ENCODE measurements at places on chromosomes 1 and 21.
A peak's percentile ranks its signal among the peaks of the same experiment; 100 is the strongest.

DNA sequence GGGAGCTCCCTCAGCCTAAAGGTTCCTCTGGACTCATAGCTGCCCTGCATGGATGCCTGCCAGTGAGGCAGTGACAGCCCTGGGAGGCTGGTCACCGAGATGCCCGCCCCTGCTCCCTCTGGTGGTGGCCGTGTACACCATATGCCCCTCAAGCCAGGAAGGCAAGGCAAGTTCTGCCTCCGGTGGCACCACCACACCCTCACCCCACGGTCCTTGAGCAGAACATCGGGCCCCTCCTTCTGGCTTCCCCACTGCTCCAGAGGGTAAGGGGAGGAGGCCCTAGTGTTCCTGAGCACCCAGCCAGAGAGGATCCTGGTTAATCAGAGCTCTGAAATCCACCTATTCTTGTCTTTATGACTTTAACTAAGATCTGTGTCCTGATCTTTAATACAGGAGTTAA is 1.5 kb upstream of the S100A14 start:
- H3K27ac ChIP-seq, result no peak overlapping the region
- H3K4me1 ChIP-seq, result no peaks in the 10 kb centered on the region
- H3K4me3 ChIP-seq, result no peak overlapping the region
- H3K36me3 ChIP-seq, result peaks cover 6% of the 10 kb centered on the region
- H3K27me3 ChIP-seq, result no peaks in the 10 kb centered on the region
- peak; percentile 57 for DNase-seq

- no peaks in the 10 kb centered on the region for H3K36me3 ChIP-seq
- H3K4me1 ChIP-seq, result peaks cover 33% of the 10 kb centered on the region
- H3K27me3 ChIP-seq, result peaks cover 1% of the 10 kb centered on the region
- no peak overlapping the region for H3K4me3 ChIP-seq
- peak overlapping the region; percentile 92 for H3K27ac ChIP-seq
- DNase-seq, result no peak
Observed at GRCh38 chr1:94862718-94863117, 42.6 kb downstream of the SLC44A3 start.

GRCh38 chr1:54125386-54126070 is 27.3 kb downstream of the CDCP2 start:
- DNase-seq, result peak; percentile 55
- no peaks in the 10 kb centered on the region for H3K36me3 ChIP-seq
- no peak overlapping the region for H3K4me3 ChIP-seq
- no peak overlapping the region for H3K27ac ChIP-seq
- H3K27me3 ChIP-seq, result no peaks in the 10 kb centered on the region

DNA sequence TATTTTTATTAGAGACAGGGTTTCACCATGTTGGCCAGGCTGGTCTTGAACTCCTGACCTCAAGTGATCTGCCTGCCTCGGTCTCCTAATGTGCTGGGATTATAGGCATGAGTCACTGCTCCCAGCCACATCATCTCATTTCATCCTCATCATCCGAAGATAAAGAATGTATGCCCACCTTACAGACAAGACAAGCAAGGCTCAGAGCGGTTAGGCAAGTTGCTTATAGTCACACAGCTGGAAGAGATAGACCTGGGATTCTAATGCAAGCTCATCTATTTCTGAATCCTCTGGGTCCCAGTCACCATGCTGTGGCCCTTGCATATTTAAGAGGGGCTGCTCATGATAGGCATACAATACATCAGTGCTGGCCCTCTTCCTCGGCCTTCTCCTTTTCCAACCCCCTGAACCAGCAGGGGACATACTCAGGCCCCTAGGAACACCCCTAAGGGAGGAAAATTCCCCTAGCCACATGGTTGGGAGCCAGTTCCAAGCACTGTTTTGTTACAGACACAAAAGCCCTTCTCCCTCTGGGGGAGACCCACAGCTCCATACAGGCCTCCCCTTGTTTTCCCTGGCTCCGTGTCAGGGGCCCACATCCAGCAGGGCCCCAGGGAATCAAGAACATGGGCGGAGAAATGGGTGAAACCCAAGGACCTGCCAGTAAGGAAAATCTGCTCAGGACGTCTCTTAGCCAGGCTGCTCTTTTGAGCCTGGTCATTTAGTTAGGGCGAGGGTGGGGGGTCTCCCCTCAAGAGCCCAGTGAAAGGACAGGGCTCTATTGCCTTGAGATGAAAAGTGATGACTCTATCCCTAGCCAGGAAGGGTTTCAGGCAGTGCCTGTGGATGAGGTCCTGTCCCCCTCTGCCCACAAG is 6.9 kb downstream of the CSRP1 start:
- H3K4me3 ChIP-seq, result no peak overlapping the region
- DNase-seq, result no peak
- H3K36me3 ChIP-seq, result peaks cover 4% of the 10 kb centered on the region
- no peaks in the 10 kb centered on the region for H3K27me3 ChIP-seq

DNA sequence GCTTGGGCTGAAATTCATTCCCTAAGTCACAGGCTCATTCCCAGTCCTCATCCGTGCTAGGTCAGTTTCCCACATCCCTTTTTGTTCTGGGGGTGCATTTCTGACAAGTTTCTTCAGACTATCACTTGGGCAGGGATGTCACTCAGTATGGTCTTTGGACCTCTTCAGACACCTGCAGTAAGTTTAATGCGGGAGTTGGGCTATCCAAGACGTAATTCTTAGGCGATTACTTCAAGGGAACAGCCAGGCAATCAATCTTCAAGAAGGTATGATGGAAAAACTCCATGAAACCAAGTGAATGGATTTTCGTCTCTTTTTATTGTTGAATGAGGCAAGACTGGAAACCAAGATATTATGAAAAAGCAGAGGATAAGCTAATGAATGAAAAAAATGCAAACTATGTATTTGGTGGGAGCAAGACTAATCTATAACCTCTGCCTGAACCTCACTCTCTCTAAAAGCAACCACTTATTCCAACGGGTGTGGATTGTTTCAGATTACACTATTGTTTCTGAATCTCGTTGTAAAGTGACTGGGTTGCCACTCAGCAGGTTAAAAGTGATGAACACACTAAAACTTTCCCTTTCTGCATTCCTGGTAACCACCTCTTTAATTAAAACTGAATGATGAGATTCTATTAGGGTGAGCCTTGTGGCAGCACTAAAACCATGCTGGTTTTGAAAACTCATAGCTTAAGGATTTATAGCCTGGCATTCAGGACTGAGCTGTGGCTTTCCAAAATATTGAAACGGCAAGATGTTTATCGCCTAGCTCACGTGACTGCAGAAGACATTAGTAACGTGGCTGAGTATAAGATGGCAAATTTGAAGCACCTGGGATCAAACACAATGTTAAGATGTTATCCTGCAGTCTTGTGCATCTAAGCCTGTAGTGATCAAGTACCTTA is 1.1 kb downstream of the RASAL2 start:
- H3K36me3 ChIP-seq, result no peaks in the 10 kb centered on the region
- DNase-seq, result peak; percentile 51
- no peaks in the 10 kb centered on the region for H3K27me3 ChIP-seq
- peaks cover 25% of the 10 kb centered on the region for H3K4me1 ChIP-seq
- H3K27ac ChIP-seq, result peak overlapping the region; percentile 68
